AG04449 (cell line): ENCODE measurements at places on chromosomes 12 and 14.

GRCh38 chr12:50196537-50196936, 29.4 kb upstream of the CERS5 start:
- DNase-seq = no peak

DNA sequence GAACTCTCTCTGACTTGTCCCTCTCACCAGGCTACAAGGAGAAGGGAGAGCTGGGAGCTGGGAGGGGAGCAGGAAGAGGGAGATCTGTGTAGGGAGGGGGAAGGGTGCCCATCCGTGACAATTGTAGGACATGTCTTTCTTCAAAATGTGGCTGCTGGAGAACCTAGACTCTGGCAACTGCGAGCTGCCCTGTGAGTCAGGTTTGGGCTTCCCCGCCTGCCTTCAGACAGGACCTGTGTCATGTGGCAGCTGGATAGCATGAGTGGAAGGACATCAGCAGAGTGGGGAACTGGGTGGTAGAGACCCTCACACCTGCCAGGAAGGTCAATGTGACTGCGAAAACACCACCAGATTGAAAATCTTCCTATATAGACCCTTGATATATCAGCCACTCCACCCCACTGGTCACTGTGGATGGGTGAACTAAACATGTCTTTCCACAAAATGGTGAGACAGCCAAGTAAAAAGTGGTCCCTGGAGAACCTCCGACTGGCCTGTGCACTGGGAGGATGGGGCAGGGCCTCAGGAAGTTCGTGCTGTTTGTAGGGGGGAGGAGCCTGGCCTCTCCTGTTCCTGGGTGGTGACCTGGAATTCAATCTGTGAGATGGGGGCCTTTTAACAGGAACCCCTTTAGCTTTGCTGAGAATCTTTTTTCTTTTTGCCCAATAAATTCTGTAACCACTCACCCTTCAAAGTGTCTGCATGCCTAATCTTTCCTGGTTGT, 62.2 kb upstream of the CAPRIN2 start:
- DNase-seq = no peak

GRCh38 chr12:130622803-130623202, 93.3 kb downstream of the RIMBP2 start:
- no peak for DNase-seq

DNA sequence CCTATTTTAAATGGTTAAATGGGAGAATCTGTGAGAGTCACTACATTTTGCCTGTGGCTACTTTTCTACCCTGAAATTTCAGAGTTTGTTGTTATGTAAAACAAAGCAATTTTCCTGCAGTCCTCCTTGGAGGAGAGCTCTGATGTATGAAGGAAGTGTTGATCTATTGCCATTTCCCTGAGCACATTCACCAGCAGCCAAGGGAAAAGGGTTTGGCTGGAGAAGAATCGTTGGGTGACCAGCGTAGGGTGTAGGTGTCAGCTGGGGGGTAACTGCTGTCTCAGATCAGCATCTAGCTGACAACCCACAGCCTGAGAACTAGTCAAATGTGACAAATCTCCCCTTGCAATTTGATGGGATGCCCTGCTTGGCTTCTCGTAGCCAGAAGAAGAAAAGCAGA, 230.5 kb downstream of the PDZRN4 start:
- DNase-seq = no peak

DNA sequence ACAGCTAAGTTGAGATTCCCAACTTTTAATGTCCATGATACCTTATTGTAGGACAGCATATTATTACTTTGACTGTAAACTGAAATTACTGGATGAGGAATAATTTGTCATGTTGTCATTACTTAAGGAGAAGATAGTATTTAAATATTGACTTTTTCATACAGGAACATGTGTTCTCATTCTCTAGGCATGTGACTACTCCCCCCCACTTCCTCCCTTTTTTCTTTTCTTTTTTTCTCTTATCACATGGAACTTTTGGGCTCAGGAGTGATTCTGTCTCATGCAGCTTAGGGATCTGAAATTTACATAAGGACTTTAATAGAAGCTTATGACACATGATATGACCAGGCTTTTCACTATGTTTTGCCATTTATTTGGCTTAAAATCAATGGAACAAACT, 127.7 kb upstream of the SLCO1C1 start:
- DNase-seq = no peak

- DNase-seq = no peak
Measured at GRCh38 chr12:130013771-130014484, 110.1 kb upstream of the TMEM132D start.

DNA sequence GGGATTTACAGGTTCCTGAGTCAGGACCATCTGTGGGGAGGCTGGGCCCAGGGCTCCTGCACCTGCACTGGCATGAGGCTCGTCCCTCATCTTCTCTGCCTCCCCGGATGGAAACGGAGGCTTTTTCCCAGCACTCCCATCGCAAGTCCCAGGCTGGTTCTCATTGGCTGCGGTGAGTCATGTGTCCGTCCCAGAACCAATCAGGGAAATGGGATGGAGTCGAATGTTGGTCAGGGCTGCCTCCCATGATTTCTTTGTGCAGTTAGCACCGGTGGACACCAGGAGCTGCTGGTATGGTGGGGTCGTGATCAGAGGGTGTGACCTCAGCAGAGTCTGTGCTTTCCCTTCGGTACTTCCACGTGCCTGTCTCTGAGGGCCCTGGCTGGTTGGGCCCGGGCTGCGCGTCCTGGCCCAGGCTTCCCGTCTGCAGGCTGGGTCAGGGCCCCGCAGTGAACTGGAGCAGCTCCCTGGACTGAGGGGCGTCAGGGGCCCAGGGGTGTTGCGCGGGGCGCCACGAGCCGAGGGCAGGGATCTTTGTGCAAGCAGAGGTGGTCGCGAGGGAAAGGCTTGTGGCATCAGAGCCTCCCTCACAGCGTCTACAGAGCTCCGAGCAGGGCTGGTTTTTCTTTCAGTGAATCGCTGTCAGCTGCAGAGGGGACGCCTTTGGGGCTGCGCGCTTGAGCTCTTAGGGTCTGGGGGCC, 168.1 kb downstream of the ADGRD1 start:
- DNase-seq = no peak

GRCh38 chr12:94851396-94852028, 152.0 kb downstream of the NDUFA12 start:
- DNase-seq = no peak

- DNase-seq = no peak
Measured at GRCh38 chr14:94700336-94700735, 69.6 kb downstream of the GSC start.

DNA sequence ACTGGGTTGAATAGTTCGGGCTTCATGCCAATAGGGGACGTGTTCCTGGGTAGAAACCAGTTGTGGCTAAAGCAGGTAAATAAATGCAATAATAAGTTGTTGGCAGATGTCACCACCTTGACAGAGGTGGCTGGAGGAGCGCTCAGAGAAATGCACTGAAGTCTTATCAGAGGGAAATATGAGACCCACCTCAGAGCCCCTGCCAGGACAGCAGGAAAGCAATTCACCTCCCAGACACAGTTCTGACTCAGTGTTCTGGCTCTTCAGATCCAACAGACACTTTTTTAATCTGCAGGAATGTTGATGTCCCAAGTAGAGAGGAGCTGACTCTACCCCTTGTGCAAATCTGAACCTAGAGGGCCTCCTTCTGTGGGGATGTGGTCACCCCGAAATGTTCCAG, 687.1 kb upstream of the FBXO33 start:
- DNase-seq = no peak

DNA sequence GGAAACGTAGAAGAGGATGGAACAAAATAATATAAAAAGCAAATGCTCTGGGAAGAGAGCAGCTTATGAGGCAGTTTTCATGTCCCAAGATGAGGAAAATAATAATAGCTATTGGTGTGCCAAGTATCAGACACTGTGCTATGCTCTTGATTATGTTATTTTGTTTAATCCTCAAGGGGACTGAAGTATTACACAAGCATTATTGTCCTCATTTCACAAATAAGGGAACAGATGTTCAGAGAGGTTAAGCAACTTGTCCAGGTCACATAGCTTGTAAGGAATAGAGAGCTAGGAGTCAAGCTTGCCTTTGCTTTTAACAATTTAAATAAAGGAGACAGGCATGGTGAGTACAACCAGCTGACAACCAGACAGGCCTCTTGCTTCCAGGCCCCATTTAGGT, 26.9 kb upstream of the LTBP2 start:
- no peak for DNase-seq

DNA sequence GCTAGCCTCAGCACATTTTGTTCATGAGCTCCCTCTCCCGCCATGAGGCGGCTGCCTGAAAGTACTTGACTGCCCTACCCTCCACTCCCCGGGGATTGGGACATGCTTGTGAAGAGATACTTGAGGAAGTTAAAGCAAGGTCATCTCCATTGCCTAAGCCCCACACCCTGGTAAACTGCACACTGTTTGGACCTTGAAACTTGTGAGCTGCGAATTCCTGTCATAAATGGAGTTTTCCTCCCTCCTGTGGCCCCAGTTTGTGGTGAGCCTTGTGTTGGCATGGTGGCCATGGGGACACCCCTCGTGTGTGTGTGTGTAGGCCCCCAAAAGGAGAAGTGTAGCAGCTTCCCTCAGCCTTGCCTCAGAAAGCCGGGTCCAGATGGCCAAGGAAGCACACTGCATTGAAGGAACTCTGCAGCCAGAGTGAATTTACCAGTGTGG, 395.5 kb downstream of the ZFP36L1 start:
- DNase-seq = no peak

DNA sequence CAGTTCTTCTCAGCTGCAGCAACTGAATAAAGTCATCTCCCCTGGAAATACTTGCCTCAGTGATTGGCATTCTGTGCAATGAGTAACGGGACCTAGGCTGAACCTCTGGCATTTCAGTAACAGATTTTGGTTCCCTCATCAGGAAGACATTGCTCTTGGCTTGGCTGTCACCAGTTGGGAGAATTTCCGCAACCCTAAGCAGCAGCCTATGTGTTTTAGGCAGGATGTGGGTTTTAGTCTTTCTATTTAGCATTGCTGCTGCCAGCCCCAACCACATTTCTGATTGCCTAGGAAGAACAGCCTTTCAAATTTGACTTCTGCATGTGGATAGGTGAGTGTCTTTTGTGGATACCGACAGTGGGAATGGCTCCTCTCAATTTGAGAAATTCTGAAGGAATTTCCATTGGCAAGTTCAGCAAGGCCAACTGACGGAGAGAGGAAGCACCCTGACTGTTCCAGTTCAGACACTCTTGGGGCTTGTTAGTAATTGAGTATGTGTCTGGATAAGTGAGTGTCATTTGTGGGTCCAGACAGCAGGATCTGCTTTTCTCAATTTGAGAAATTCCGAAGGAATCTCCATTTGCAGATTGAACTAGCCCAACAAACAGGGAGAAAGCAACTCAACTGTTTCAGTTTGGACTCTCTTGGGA, 19.0 kb upstream of the CLEC2A start:
- DNase-seq = no peak

- DNase-seq = no peak
Measured at GRCh38 chr14:85947461-85948139, 417.7 kb downstream of the FLRT2 start.

DNA sequence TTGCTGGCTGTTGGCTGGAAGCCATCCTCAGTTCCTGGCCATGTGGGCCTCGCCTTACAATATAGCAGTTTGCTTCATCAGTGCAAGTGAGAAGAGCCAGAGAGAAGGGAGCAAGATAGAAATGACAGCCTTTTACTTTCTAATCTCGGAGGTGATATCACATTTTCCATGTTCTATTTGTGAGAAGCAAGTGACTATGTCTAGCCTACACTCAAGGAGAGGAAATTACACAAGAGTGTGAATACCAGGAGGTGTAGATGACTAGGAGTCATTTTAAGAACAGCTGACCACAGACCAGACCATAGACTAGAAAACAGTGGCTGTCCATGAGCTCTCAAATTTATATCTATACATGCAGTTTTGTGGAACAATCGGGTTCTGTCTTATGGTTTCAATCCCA, 163.0 kb upstream of the NRXN3 start:
- no peak for DNase-seq

DNA sequence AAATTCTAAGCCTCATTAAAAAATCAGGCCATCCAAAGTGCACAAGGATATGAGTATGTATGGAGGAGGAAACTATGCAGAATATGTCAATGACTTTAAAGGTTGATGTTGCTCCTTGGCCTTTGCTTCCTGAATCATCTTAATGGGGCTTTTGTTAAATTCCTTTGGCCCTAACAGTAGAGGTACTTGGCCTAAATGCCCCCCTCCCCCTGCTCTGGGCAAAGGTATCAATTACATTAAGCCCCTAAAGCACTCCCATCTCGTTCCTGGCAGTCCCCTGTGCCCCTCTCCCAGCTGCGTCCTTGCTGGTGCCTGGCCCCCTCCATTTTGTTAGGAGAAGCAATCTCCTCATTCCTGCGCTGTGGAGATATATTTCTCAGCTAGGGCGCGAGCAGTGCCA, 4.8 kb downstream of the COPZ1 start:
- no peak for DNase-seq

GRCh38 chr12:25797949-25798348, 160.5 kb upstream of the RASSF8 start:
- no peak for DNase-seq

DNA sequence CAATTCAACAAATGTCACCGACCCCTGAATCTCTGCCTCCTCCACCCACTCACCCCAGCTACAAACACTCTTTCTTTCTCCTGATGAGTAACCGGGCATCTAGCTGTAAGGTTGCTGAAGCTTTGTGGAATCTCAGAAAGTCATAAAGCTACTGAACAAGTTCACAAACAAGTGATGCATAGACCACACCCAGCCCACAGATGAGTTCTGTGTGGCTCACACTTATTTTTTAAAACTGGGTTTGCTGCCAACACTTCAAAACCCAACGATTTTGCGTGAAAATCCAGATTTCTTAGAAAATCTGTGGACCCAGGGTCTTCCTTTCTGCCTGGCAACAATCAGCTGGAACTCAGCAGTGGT, 96.1 kb downstream of the APAF1 start:
- DNase-seq = no peak

DNA sequence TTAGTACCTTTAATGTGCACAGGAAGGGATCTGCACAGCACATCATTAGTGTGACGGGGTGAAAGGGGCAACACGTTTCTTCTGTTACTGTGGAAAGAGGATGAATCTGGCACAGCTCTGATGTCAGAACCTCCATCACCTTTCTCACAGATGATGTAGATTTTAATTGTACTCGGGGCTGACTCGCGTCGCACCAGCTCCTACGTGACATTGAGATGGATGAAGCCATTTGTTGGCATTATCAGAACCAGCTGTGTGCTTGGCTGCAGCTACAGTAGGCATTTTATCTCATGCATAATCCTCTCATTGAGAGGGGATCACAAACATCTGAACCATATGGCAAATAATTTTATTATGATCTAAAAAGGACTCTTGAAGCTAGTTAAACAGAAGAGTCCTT, 173.6 kb downstream of the PDZRN4 start:
- no peak for DNase-seq

DNA sequence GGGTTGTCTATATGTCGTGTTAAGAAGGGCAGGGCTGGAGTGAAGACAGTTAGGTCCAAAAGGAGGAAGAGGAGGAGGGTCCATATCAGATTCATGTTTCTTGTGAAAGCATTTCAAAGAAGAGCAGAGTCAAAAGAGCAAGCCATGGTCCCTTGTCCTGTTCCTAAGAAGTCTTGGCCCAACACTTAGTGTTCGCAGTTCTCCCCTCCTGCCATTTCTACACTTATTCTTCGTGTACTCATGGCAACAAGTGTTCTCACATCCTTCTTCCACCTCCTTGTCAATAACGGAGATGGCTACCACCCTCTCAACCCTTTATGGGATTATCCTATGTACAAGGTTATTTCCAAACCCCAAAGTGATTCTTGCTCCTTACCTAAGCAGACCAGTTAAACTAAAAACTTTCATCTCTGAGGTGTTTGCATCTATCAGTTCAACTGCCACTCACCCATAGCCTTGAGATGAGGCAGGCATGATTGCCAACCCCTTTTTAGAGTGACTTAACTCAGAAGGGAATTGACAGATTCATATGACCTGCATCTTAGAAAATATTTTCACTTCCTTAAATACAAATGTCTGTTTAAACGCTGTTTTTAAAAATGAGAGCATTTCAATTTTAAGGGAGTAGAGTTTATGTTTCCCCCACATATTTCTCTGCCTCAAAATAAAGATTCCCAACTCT, 19.8 kb upstream of the RNASE2 start:
- DNase-seq = no peak
